ENCODE measurements at places on chromosomes 4 and X.

- DNase-seq, result no peak
These were observed 478.5 kb upstream of the PCDH10 start for GRCh38 chr4:132670557-132670956.

- DNase-seq, result no peak
These were observed 123.8 kb upstream of the DDIT4L start for GRCh38 chr4:100314057-100314456.

- DNase-seq, result no peak
These were observed 83.6 kb downstream of the JAKMIP1 start for GRCh38 chr4:6116696-6117285.

GRCh38 chrX:10104958-10105658 lies 51.7 kb upstream of the CLCN4 start:
- no peak for DNase-seq

Measured in SW 1271 (cell line).